Right ventricle myocardium superior (tissue), 1 donor: ENCODE measurements at places on chromosomes 1 and 21.

DNA sequence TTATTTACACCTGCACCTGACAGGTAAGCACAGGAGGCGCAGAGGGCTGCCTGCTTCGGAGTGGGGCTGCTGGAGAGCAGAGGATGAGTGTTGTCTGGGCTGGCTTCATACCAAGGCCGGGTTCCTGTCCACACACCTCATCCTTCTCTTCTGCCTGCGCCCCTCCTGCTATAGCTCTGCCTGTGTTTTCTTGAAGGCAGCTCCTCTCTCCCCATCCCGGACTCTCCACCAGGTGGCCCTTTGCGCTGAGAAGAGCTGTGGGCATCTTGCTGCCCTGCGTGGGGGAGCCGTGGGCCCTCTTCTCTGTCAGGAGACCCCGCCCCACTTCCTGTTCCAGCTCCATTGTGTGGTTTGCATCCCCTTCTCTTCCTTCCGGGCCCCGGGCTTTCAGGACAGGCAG lies 35.0 kb downstream of the ARHGEF10L start:
- DNase-seq: no peak

GRCh38 chr21:27756191-27756590 lies 789.3 kb upstream of the ADAMTS5 start:
- DNase-seq: no peak

GRCh38 chr1:160795951-160796383 lies at the start of gene LY9:
LY9 (plus strand) TSS chr1:160796174; CDS start chr1:160796188, 14 bp downstream.
- DNase-seq: no peak

- DNase-seq: no peak
Observed at GRCh38 chr1:194033646-194034045, 847.2 kb upstream of the B3GALT2 start.

GRCh38 chr1:72336776-72337175 lies 54.4 kb upstream of the NEGR1 start:
- DNase-seq: no peak
